ENCODE measurements at places on chromosomes 3 and 15. TPM values are rescaled to one million over a fixed set of nuclear protein-coding genes. Genes with fewer than 3 reads are reported as not detected.

C3orf22 gene
- total RNA-seq = not detected

PCOLCE2 gene
- total RNA-seq = 0.57 TPM

SPG21 gene
- total RNA-seq = 69.3 TPM

TM4SF18 gene
- not detected for total RNA-seq

CHRNA7 gene
- total RNA-seq = not detected

UBE2E2 gene
- total RNA-seq = 2.0 TPM

WWTR1 gene
- total RNA-seq = 1.0 TPM

RARB gene
- not detected for total RNA-seq

FMN1 gene
- 0.05 TPM for total RNA-seq

ISL2 gene
- 0.15 TPM for total RNA-seq

CX3CR1 gene
- total RNA-seq = 0.07 TPM

CAV3 gene
- not detected for total RNA-seq

SMAD6 gene
- 0.24 TPM for total RNA-seq

TKT gene
- total RNA-seq = 252 TPM

ROPN1 gene
- total RNA-seq = not detected

PCSK6 gene
- 0.58 TPM for total RNA-seq

GREM1 gene
- not detected for total RNA-seq

PATL2 gene
- 16.5 TPM for total RNA-seq

- no peak for DNase-seq
Measured at GRCh38 chr3:143414571-143415253, 295.1 kb downstream of the CHST2 start.

DNA sequence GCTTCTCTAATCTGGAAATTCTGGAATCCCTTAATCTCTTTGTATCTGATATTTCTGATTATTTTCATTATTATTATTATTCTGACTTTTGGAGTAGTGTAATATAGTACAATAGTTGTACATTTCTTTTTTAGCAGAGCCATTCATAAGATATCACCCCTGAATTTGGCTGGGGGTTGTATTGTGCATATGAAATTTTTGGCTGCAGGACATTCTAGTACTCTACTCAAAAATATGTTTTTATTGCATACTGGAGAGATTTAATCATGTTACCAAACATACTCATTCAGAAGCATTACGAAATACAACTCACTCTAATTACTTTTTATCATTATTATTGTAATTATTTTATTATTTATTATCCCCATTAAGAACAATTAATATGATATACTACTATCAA lies 589.7 kb upstream of the KCNMB2 start:
- no peak for DNase-seq

GRCh38 chr3:59017617-59017984 lies 32.2 kb downstream of the CFAP20DC start:
- no peak for DNase-seq

DNA sequence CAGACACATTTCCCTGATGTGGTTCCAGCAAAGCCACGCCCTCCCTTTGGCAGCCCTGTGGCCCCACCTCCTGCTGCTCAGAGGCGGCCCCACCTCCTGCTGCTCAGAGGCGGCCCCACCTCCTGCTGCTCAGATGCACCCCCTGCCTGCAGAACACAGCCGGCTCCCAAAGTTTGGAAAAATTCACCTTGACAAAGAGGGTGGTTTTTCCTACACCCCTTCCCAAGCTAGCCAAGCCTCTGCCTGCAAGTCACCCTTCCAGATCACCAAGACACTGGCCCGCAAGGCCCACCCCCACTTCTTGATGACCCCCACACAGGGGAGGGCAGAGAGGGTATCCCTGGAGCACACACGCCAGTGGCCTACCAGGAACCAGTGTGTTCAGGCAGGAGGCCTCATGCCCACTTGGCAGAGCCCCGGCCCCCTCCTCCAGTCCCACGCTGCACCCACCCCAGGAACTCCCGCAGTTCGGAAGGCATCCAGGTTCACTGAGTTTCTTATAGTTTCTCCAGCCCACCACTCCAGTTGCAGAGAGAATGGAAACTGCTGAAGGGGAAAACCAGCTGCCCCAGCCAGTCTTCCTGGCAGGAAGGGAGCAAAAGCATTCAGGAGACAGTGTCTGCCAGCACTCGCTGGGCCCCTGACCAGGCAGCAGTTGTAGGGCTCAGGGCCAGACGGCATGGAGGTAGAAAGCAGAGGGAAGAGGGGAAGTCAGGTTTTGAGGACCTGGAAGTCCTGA lies 2.3 kb upstream of the HAPLN3 start:
- peak; percentile 78 for DNase-seq

DNA sequence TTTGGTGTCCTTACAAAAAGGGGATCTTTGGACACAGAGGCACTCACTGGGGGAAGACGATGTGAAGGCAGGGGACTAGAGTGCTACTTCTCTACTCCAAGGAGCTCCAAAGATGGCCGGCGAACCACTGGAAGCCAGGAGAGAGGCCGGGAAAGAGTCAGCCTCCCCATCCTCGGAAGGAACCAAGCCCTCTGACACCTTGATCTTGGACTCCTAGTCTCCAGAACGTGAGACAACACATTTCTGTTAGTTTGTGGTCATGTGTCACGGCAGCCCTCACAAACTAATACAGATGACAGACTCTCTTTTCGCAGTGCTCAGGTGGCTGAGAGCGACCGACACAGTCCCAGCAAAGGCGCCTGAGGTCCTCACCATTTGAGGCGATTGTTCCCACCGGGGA lies 24.4 kb upstream of the ATP2B2 start:
- no peak for DNase-seq

GRCh38 chr15:78691167-78691850 lies 50.3 kb upstream of the CHRNB4 start:
- no peak for DNase-seq

- DNase-seq = no peak
Measured at GRCh38 chr15:69608661-69609060, 156.0 kb downstream of the RPLP1 start.

DNA sequence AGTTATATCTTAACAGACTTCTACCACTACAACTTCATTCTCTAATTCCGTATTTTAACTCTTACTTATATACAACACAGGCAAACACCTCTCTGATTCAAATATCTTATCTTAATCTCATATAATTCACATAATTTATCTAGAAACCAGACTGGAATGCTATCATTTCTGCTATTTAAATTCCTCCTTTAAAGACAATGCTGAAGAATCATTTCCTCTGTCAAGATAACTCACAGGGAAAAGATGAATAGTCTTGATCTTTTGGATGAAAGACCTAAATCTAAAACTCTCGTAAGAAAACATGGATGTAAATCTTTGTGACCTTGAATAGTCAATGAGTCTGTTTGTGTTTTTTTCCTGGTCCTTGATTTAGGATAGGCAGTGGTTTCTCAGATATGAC lies 135.3 kb upstream of the PLXND1 start:
- DNase-seq = no peak

- DNase-seq = no peak
Measured at GRCh38 chr3:60594025-60594424, 657.2 kb downstream of the FHIT start.

DNA sequence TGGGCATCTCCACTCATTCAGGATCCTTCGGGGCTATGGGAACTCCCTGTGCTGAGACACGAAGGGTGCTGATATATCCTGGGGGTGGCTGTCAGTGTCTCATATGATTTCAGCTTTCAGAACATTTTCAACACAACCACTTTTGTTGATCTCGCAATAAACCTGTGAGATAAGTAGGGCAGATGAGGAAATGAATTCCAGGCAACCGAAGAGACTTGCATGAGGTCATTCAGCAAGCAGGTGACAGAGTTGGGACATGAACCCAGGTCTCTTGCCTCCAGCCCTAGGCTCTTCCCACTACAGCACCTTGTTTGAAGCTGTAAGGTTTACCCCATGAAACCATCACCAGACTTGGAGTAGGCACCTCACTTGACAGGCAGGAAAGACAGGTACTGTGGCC lies 16.6 kb downstream of the DUOX1 start:
- no peak for DNase-seq

DNA sequence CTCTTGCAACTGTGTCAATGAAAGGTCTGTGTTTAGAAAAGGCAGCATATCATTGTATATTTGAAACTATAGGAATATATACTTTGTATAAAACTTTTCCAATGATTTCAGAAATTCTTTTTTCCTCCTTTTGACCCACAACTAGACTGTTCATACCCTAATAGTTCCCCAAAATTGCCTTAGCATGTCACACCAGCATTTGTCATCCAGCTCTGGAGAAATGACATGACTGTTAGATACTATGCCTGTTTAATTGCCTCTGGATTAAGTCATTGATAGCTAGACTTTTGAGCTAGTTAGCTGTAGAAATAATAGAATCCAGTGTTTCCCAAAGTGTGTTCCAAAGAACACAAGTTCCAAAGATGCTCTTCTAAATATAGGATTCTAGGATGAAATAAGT lies 32.4 kb downstream of the B3GALNT1 start:
- DNase-seq = no peak

DNA sequence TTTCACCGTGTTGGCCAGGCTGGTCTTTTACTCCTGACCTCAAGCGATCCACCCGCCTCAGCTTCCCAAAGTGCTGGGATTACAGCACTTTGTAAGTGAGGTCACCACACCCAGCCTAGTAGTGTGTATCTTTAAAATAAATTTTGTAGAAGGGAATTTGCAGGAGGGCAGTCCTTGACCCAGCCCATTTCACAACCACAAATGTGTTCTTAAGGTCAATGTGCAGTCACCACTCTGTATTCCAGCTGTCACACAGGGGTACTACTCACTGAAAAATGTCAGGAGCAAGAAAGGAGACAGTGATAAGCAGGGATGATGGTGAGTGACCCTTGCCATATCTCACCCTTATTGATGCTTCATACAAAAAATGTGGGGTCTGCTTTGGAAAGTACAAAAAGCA lies 98.5 kb downstream of the FRMD5 start:
- DNase-seq = no peak

DNA sequence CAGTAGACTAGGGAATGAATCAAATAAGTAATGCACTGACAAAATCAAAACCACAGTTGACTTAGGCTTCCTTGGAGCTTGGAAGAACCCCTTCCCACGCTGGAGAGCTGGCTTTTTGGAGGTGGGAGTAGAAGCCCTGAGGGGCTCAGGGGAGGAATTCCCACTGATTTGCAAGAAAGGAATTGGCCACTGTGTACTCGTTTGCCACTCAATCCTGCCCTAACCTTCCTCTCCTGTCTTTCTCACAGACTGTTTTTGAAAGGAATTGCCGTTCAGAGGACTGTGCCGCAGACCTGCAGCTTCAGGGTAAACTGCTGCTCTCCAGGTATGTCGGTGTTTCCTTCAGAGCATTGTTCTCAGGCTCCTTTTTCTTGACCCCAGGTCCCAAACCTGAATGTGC lies 208.2 kb upstream of the CTDSPL start:
- no peak for DNase-seq

- DNase-seq = no peak
Measured at GRCh38 chr3:141655801-141656200, 82.3 kb upstream of the RNF7 start.

GRCh38 chr3:46848271-46849044 lies 14.8 kb downstream of the MYL3 start:
- peak; percentile 59 for DNase-seq

- DNase-seq = no peak
Measured at GRCh38 chr3:39292961-39293360, 13.1 kb upstream of the CX3CR1 start.

DNA sequence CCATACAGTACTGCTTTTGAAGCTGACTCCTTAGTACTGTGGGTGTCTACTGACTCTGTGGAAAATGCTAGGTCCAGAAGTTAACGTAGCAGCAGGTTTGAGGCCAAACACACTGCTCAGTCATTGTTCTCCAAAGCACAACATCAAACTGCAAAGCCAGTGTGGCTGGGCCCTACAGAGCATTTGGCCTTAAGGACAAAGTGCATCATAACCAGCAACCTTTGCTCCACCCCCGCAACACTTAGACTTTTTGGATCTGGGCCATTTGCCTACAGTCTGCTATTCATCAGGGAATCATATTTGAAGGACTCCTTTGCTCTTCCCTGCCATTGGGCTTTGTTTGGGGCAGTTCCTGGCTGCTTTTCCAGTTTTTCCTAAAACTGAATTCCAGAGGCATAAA lies 43.1 kb upstream of the ARL6 start:
- no peak for DNase-seq

DNA sequence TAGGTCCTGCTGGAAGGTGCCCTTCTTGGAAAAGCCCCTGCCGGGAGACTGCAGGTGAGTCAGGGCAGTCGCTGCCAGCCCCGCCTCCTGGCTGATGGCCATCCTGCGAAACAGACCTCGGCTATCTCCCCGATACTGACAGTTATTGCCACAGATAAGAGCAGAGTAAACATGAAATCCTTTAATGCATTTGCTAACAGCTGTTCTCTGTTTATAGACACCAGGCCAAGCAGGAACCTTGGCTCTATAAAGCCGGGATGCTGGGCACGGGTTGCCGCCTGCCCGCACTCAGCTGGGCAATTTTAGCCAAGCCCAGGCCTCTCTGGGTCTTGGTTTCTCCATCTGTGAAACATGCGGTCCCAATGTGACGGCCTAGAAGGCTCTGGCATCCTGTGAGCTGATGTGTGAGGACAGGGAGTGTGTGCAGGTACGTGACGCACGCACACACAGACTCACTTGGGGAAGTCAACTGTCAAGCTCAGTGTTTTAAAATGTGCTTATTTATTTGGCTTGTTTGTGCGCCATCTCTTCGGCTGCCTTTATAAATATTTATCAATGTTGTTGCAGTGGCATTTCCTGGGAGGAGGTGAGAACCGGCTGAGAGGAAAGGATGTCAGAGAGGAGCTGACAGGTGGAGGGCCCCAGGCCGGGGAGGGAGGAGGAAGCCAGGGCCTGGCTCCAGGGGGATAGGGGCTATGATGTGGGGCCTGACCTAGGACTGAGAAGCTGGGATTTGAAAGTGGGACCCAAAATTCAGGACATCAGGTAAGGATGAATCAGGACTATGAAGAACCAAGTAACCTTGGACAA lies 50.8 kb upstream of the PRR23E start:
- DNase-seq = no peak

- peak; percentile 98 for DNase-seq
Measured at GRCh38 chr15:75450307-75451201, 936 bp downstream of the SIN3A start.

- no peak for DNase-seq
Measured at GRCh38 chr3:4778740-4779139, 200.5 kb upstream of the BHLHE40 start.

GRCh38 chr3:196193736-196194541 lies 17.3 kb downstream of the ZDHHC19 start:
- DNase-seq = no peak

GRCh38 chr3:42043099-42043813 lies 47.9 kb upstream of the TRAK1 start:
- DNase-seq = no peak

- DNase-seq = no peak
Measured at GRCh38 chr3:94259291-94259690, 196.4 kb downstream of the NSUN3 start.

GRCh38 chr3:135887220-135887619 lies 78.3 kb upstream of the PPP2R3A start:
- DNase-seq = no peak

- no peak for DNase-seq
Measured at GRCh38 chr15:27237319-27237939, 266.4 kb downstream of the GABRG3 start.

DNA sequence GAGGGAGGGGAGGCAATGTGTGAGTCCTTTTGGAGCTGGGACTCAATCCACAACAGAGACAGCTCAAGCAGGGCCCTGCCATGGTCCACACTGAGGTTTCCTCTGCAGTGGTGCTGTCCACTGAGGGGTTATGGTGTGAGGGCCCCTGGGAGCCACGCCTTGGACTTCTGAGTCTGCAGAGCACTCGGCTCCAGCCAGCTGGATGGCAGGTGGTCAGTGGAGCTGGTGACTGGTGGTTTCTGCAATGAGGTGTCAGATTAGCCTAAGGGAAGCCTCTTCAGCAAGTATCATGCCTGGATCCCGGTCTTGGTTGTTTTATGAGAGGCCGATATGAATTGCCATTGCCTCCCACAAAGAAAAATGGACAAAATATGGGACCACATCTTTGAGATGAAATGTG lies 21.7 kb downstream of the LSM3 start:
- DNase-seq = no peak

- peak; percentile 89 for DNase-seq
Measured at GRCh38 chr15:25850154-25851111, 12.7 kb downstream of the ATP10A start.
